ENCODE measurements at places on chromosomes 2 and 18.

- no peak for DNase-seq
These were observed 15.2 kb upstream of the FAHD2A start for GRCh38 chr2:95387358-95387757.

GRCh38 chr2:134351016-134351415 is 97.1 kb downstream of the MGAT5 start:
- DNase-seq, result no peak

DNA sequence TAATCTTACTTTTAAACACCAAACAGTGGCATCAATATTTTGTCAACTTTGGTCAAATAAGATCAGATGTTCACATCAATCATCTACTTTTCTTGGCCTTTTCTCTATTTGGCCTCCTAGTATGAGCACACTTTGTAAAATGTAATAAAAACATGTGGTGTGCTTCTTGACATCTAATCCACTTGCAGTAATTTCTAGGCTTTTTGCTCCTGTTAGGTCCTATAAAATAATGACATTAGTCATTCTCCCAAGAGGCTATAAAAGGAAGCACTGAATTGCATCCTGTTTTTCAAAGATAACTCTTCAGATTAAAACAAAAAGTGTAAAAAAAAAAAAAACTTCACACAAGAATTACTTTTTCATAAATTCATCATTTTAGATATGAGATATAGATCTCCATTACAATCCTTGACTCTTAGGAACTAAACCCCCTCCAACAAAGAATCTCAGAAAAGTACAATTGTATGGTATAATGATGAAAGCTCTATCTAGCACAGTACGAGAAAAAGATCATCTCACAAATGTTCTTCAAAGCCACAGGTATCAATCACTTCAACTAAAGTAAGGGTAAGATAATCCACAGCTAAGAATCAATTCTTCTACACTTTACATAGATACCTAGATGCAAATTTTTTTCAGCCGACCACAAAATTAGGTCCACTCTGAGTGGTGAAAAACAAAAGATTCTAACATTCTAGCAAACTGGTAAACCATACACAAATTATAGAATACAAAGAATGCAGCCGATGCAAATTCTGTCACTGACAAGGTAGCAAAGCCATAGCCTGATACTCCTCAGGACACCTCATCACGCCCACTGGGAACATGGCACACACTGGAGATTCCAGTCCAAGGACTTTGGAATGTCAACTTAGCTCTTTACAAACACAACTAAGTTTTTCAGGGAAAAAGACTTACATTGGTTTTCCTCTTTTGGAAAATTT is 2.7 kb downstream of the BCL2 start:
- DNase-seq, result no peak

DNA sequence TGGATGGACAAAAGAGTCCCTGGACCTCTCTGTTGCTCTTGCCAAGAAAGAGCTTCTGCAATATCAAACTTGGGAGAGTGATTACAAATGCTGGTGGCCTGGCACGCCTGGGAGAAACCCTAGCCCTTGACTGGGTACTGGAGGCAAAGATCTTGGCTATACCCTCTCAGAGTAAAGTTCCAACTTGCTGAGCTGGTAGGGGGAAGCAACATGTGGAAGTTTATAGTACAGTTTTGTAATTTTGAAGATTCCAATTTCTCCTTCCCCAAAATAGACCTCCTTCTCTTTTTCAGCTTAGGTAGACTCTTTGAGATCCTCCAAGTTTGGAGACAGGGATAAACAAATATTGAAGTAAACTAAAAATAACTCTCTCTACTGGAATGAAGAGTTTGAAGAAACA is 645.3 kb downstream of the NR4A2 start:
- DNase-seq, result no peak

- no peak for DNase-seq
These were observed 126.4 kb upstream of the MGAT5 start for GRCh38 chr2:134127496-134127895.

- DNase-seq, result no peak
These were observed 75.6 kb upstream of the UXS1 start for GRCh38 chr2:106269591-106270291.

- DNase-seq, result no peak
These were observed 193.2 kb upstream of the DDX18 start for GRCh38 chr2:117621326-117621725.

DNA sequence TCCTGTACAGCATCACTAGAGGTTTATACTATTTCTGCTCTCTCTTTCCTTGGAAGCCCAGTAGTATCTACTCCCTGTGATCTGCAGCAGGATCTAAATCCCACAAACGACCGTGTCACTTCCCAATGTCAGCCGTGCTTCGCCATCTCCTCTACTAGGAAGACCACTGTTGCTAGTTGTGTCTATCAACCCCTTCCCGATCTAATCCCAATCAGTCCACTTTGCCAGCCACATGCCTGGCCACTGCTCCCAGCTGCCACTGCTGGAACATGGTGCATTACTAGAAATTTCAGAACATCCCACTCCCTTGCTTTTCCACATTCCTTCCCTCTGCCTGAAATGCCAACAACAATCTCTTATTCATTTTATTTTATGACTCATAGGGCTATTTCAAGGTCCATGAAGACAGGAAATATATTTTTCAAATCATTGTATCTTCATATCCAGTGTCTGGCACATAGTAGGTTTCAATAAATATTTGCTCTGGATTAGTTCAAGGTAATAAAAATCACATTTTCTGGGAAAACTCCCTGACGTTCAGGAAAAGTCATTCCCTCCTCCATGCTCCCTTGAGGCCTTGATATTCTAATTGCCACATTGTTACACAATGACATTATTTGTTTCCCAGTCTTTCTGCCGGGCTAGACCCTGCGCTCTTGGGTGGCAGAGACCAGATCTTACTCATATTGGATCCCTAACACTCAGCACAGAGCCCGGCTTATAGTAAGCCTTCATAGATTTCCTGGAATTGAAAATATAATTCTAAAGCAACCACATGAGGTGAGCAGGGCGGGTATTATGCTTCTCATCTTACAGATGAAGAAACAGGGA is 2.1 kb upstream of the TRIB2 start:
- no peak for DNase-seq

- no peak for DNase-seq
These were observed 125.7 kb downstream of the RBMS1 start for GRCh38 chr2:160367887-160368286.

DNA sequence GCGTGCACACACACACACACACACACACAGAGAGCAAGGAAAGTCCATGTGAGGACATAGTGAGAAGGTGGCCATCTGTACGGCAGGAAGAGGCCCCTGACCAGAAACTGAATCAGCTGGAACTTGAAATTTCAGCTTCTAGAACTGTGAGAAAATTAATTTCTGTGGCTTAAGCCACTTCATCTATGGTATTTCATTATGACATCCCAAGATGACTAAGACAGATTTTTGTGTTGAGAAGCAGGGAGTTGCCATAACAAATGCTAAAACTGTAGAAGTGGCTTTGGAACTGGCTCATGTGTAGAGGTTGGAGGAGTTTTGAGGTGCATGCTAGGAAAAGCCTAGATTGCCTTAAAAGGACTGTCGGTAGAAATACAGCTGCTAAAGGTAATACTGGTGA is 63.4 kb upstream of the ZBTB7C start:
- DNase-seq, result no peak

- no peak for DNase-seq
These were observed 452.7 kb upstream of the NRXN1 start for GRCh38 chr2:51484605-51485004.

GRCh38 chr2:215379948-215380347 is 55.9 kb downstream of the FN1 start:
- DNase-seq, result no peak

- no peak for DNase-seq
These were observed 296.7 kb downstream of the MBD5 start for GRCh38 chr2:148317598-148317997.

- no peak for DNase-seq
These were observed 125.0 kb upstream of the CD226 start for GRCh38 chr18:70072678-70073077.

- DNase-seq, result no peak
These were observed 432.2 kb upstream of the TRIB2 start for GRCh38 chr2:12284487-12284886.

- DNase-seq, result no peak
These were observed 2.7 kb downstream of the LNPK start for GRCh38 chr2:175999283-175999819.

DNA sequence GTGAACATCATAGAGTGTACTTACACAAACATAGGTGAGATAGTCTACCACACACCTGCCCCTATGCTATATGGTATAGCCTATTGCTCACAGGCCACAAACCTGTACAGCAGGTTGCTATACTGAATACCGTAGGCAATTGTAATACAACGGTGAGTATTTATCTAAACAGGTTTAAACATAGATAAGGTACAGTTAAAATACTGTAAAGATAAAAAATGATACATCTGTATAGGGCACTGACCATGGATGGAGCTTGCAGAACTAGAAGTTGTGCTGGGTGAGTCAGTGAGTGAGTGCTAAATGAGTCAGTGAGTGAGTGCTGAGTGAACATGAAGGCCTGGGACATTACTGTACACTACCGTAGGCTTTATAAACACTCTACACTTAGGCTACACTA is 267.0 kb upstream of the HS6ST1 start:
- DNase-seq, result no peak

- DNase-seq, result no peak
These were observed 150.0 kb upstream of the GALNT5 start for GRCh38 chr2:157107460-157107859.

DNA sequence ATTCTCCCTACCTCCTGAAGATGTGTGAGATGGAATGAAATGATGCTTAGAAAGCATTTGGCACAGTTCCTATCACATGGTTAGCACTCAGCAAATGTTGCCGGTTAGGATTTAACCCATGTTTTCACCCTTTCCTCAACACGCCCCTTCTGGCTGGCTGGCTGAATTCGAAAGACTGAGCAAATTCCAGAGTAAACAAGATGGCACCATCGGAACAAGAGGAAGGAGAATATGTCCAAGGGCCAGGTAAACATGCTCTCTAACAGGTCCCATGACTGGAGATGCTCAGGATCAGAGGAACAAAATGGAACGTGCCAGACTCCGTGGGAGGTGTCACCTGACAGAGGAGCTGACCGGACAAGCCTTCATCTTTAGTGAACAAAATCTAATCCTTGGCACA is 145.6 kb downstream of the ANKRD44 start:
- no peak for DNase-seq

DNA sequence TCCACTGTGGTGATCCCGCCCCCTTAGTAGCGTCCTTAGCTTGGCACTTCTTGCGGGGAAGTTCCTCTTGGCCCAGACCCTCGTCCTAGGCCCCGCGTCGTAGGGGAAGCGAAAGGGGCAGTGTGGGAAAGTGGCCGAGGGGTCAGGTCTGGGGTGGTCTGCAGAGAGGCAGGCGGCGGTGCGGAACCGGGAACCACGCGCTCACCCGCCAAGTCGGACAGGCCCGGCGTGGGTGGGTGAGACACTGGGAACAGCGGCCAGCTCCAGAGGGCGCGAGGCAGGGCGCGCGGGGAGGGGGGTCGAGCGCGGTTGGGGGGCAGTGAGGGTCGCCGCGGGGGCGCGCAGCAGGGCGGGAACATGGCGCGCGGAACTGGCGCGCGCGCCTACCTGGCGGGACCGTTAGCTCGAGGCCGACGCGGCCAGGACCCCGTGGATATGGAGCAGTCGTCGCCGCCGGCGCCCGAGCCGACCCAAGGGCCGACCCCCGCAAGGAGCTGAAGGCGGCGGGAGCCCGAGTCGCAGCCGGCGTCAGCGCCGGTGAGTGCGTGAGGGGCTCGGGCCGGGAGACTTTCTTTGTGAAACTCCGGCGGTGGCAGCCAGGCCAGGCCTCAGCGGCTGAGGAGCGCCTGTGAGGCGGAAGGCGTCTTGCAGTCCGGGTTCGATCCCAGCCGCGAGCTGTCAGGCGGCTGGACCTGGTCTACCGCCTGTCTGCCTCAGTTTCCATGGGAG is 2896.7 kb upstream of the TEKT4 start:
- DNase-seq, result no peak

GRCh38 chr2:108412995-108413710 is 35.4 kb downstream of the SULT1C4 start:
- DNase-seq, result peak; percentile 4

GRCh38 chr2:235952714-235953113 is 215.5 kb downstream of the GBX2 start:
- no peak for DNase-seq

GRCh38 chr2:96342085-96342484 is 6.5 kb downstream of the NCAPH start:
- DNase-seq, result no peak

- no peak for DNase-seq
These were observed 394.1 kb upstream of the ATP5MC3 start for GRCh38 chr2:175575346-175576258.

- peak; percentile 52 for DNase-seq
These were observed 2.4 kb downstream of the CYP26B1 start for GRCh38 chr2:72145289-72145657.

- no peak for DNase-seq
These were observed 148.5 kb upstream of the DLX2 start for GRCh38 chr2:172251231-172251630.

GRCh38 chr2:60555066-60555782 is 1.8 kb upstream of the BCL11A start:
- DNase-seq, result peak; percentile 36

GRCh38 chr2:64819774-64820688 is 166.3 kb upstream of the SERTAD2 start:
- no peak for DNase-seq

GRCh38 chr18:13211534-13211933 is 7.0 kb upstream of the LDLRAD4 start:
- no peak for DNase-seq

GRCh38 chr2:69178756-69179155 is 165.8 kb downstream of the ANTXR1 start:
- DNase-seq, result no peak

DNA sequence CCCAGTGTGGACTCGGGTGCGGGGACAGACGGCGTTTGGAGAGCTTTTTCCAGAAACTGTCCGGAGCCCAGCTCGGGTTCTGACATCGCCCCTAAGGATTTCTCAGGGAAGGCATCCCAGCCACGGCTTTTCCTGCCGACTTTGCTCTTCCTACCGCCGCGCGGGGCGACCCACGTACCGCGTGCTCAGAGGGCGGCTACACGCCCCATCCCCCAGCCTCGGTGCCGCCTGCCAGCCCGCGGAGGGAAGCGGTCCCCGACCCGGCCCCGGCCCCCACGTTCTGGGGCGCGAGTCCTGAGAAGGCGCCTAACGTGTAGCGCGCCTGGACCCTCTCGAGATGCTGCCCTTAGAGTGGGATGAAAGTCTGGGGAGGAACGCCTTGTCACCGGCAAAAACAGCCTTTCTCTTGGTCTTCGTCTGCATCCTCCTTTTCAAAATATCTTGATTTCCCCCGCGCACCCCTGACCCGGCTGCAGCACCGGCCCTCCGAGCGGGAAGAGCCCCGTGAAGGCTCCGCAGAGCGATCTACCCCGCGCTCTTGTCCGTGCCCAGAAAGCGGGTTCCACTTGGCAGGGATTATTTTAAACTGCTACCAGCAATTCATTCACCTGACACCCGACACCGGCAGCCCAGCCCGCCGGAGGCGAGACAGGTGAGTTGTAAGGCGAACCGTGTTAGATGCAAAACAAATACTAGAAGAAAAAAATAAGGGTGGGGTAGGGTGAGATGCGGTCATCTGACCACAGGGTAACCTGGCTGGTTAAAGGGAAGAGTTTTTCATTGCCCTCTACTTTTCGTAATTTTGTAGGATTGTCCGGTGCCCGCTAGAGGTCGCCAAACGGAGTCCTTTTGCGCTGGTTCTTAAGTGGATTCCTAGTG is 812 bp upstream of the KCNG3 start:
- DNase-seq, result peak; percentile 82
